Myometrial cell (primary cell): ENCODE measurements at places on chromosomes 7 and 10. TPM values are rescaled to one million over a fixed set of nuclear protein-coding genes. Genes with fewer than 3 reads are reported as not detected.

SORCS1 gene
- total RNA-seq, result not detected in 2 replicates

NKX2-3 gene
- total RNA-seq, result not detected in 2 replicates

SLC26A5 gene
- total RNA-seq, result not detected in 2 replicates

NEURL1 gene
- not detected in 2 replicates for total RNA-seq

USP6NL gene
- total RNA-seq, result 6.1 and 8.9 TPM in 2 replicates

ZNF438 gene
- 3.4 and 3.5 TPM in 2 replicates for total RNA-seq

AKR1C4 gene
- not detected in 2 replicates for total RNA-seq

SRGN gene
- total RNA-seq, result 756 and 876 TPM in 2 replicates

CDC14C gene
- total RNA-seq, result not detected in 2 replicates

GIMAP6 gene
- not detected in 2 replicates for total RNA-seq
